ENCODE measurements at places on chromosomes 7 and 10. TPM values are rescaled to one million over a fixed set of nuclear protein-coding genes. Genes with fewer than 3 reads are reported as not detected.

The MYPN gene
- total RNA-seq, result 92.0 TPM

The SFRP4 gene
- 49.5 TPM for total RNA-seq

The TAS2R41 gene
- 0.31 TPM for total RNA-seq

- DNase-seq, result peak; percentile 0
Observed at GRCh38 chr7:85924062-85924461, 719.6 kb upstream of the GRM3 start.

DNA sequence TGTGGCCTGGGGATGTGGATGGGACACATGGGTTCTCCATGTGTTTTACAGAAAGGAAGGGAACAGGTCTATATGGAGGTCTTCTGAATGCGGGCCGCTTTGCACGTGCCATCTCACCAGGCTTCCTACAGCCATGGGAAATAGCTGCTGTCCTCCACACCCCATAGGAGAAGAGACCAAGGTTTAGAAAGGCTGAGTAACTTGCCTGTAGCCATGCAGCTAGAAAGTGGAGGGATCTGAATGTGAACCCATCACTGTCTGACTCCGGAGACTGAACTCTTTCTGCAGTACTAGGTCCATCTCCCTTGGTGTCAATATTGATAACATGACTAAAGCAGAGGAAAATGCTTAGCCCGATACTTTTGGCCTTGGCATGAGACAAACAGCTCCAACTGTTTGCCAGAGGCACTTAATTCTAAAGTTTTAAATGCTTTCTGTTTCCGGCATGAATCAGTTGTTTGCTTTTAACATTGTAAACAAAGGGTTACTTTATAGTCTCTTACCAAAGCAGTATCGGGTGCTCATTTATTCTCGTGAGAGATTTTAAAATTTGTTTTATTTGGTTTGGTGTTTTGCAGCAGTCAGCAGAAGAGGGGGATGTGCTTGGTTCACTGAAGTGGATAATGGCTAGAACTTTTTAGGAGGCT is 64.8 kb upstream of the LOXL4 start:
- no peak for DNase-seq

DNA sequence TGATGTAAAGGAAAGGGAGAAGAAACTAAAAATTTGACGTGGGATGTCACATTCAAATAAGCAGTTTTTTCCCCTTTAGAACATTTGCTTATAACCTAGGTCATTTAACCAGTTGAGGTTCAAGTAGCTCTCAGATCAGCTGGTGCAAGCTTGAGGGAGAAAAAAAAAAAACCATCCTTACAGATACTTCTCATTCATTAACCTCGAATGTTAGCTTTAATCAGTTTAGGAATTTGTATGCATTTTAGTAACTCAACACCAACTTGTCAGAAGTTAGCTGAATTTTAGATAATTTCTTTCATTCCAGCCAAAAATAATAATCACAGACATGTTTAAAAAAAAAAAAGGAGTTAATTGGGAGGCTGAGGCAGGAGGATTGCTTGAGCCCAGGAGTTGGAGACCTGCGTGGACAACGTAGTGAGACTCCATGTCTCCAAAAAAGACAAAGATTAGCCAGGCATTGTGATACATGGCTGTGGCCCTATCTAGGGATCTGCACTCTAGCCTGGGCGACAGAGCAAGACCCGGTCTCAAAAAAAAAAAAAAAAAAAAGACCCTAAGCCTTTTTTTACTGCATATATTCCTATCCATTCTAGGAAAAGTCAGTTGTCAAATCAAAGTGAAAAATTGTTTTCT is 46.2 kb downstream of the BMPR1A start:
- DNase-seq, result no peak

Measured in tongue (tissue), 3 donors.